ENCODE measurements at places on chromosomes 13 and 19.

DNA sequence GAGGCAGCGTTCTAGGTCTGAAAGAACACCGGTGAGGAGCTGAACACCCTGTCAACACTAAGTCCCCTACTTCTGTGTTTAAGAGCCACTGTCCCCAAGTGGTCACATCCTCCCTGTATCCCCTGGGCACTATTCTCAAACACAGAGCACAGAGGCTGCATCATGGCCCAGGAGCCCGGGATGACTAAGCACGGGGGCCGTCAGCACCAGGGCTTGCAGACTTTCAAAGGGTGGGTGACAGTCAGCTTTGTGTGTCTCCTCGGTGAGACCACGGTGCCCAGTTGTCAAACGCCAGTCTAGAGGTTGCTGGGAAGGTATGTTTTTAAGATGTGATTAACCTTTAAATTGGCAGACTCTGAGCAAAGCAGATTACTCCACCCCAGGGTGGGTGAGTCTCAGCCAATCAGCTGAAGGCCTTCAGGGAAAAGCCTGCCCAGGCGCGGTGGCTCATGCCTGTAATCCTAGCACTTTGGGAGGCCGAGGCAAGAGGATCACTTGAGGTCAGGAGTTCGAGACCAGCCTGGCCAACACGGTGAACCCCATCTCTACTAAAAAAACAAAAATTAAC is 8.0 kb downstream of the MAP2K2 start:
- DNase-seq = no peak

DNA sequence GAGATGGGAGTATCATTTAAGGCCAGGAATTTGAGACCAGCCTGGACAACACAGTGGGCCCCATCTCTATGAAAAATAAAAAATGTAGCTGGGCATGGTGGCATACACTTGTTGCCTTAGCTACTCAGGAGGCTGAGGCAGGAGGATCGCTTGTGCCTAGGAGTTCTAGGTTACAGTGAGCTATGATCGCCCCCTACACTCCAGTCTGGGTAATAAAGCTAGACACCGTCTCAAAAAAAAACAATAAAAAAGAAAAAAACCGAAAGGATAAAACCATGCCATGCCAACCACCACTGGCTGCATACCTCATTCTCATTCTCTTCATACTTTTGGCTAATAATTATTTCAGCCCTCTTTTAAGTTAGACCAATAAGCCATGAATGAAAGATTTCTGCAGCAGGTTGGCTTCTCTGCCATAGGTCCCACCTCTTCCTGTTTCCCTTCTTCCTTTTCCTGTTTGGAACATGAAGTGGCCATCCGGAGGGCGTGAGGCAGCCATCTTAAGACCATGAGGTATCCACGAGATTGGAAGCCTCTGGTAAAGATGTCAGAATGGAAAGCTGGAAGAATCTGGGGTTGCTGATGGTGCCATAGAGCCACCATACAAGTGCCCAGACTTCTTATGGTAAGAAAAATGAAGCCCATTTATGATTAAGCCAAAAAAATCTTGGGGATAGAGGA is 171.3 kb downstream of the CACNA1A start:
- no peak for DNase-seq

DNA sequence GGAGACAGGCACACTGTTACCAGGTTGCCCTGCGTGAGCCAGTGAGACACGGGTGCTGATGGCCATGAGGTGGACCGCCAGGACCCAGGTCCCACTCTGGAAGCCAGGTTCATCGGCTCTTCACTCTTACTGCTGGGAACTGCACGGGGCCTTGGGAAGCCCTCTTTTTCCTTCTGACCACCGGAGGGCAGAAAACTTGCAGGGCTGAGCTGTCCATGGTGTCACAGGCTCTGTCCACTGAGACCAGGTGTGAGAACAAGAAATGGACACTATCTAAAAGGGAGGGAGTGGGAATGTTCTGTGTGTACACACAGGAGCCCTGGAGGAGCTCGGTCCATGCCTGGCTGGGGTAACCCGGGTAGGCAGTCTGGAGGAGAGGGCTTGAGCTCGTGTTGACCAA is 93.4 kb downstream of the UQCRFS1 start:
- no peak for DNase-seq

- no peak for DNase-seq
Observed at GRCh38 chr13:23551213-23552008, 18.8 kb upstream of the TNFRSF19 start.

DNA sequence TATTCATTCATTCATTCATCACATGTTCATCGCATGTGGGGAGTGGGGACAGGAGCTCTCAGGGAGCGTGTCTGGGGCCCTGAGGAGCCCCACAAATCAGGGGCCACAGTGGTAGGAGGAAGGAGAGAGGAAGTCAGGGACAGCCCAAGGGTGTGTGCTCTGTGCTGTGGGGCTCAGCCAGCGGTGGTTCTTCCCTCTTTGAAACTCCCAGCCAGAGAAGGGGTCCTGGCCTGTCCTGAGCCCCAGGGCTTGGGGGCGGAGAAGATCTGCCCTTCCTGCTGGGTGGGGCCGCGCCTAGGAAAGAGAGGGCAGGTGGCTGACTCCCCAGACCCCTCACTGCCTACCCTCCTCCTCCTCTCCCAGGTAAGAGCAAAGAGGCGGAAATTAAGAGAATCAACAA is 14.6 kb downstream of the AP2A1 start:
- DNase-seq = no peak

DNA sequence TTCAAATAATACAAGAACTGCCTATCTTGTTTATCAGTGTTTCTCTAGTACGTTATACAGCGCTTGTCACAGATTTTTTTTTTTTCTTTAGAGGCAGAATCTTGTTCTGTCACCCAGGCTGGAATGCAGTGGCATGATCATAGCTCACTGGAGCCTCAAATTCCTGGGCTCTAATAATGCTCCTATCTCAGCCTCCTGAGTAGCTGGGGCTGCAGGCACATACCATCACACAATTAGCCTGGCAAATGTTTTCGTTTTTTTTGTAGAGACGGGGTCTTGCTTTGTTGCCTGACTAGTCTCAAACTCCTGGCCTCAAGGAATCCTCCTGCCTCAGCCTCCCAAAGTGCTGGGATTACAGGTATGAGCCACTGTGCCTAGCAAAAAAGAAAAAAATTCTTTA is 66.0 kb upstream of the FREM2 start:
- DNase-seq = no peak

DNA sequence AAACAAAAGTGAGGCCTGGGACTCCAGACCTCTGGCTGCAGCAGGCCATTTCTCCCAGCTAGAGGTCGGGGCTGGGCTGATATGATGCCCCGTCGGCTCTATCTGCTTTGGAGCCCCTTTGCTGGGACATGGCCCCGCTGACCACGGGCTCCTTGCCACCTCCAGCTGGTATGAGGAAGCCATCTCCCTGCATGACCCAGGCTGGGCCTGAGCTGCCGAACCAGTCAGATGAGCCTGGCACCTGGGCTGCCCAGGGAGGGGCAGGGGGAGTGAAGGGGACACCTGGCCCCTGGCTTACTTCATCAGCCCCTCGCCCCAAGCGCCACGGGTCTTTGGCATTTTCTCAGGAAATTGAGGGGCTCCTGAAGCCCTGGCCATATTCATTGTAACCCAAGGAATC is 7.8 kb downstream of the ZSWIM4 start:
- DNase-seq = no peak

DNA sequence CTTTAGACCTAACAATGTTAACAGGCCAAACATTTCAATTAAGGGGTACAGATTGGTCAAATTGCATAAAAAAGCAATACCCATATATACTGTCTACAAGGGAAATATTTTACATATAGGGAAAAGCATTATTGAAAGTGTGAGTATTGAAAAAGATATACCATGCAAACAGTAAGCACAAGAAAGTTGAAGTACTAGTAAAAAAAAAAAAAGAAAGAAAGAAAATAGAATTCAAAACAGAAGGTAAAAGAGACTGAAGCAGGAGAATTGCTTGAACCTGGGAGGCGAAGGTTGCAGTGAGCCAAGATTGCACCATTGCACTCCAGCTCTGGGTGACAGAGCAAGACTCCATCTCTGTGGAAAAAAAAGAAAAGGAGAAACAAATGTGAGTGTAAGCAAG is 5.3 kb upstream of the TEX101 start:
- no peak for DNase-seq

GRCh38 chr19:48361912-48362311 is 1.8 kb downstream of the TMEM143 start:
- no peak for DNase-seq

DNA sequence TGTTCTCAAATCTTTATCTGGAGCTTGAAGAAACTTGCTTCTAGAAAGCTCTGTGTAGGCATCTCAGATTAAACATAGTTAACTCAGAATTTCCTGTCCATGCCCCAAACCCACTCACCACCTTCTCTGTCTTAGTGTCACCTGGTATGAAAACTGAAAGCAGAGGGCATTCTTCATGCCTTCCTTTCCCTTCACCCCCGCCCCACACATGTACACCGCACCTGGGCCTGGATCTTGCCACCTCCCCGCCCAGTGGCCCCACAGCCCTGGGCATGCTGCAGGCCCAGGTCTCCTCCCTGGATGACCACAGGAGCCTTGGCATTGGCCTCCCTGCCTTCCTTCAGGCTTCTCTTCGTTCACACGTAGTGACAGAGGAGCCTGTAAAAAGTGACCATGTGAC is 15.8 kb downstream of the CFAP97D2 start:
- no peak for DNase-seq

DNA sequence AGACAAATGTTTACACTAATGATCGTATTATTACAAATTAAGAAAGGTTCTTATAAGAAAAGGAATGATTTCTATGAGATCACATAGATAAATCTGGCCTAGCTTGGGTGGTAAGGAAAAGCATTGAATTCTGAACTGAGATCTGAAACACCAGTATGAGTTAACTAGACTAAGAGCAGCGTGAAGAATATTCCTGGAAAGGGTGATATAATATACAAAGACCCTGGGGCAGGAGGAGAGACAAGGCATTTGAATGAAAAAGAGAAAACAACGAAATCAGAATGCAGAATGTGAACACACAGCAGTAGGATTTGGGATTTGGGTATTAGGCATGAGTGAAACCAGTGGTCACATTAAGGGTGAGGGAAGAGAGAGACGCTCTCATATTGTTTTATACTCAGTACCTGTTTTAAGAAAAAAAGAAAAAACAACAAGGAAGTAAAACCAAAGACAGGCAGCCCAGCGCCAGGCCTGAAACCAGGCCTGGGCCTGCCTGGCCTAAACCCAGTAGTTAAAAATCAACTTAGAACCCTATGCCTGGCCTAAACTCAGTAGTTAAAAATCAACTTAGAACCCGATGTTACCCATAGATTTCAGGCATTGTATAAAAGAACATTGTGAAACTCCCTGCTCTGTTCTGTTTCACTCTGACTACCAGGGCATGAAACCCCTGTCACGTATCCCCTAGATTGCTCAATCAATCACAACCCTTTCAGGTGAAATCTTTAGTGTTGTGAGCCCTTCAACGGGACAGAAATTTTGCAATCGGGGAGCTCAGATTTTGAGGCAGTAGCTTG is 287.1 kb downstream of the ITGBL1 start:
- DNase-seq = no peak

DNA sequence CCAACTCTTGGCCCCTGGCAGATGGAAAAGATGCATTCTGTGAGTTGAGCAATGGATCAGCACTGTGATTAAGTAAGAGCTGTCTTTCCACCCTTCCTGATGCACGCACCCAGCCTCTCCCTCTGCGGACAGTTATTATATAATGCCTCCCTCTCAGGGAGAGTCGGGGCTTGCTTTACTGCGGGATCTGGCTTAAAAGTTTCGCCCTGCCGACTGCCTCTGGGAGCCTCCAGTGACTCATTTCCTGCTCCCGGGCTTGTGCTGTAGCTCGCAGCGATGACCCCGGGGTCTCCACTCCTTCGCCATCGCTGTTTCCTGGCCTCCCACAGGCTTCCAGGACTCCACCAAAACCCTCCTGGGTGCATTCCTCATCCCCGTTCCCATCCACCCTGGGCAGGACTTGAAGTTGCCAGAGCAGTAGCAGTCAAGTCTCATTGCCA is 107.4 kb upstream of the SLC7A1 start:
- no peak for DNase-seq

DNA sequence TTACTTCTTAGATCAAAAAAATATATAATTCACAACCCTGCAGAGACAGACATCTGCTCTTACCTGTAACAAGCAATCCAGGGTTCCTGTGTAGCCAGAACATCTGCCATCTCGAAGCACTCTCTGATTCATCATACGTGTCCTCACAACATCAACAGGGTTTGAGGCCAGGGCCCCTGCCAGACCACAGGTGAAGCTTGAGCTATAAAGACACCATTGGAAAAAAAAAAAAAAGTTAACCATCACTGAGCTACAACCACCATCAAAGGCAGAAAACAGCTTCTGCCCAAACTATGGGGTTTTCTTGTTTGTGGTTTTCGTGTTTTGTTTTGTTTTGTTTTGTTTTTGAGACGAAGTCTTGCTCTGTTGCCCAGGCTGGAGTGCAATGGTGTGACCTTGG is 19.3 kb downstream of the SLC25A30 start:
- no peak for DNase-seq

- DNase-seq = peak; percentile 38
Observed at GRCh38 chr13:95128045-95128643, 173.1 kb downstream of the ABCC4 start.

- no peak for DNase-seq
Observed at GRCh38 chr19:3154957-3155736, 19.3 kb downstream of the GNA15 start.

DNA sequence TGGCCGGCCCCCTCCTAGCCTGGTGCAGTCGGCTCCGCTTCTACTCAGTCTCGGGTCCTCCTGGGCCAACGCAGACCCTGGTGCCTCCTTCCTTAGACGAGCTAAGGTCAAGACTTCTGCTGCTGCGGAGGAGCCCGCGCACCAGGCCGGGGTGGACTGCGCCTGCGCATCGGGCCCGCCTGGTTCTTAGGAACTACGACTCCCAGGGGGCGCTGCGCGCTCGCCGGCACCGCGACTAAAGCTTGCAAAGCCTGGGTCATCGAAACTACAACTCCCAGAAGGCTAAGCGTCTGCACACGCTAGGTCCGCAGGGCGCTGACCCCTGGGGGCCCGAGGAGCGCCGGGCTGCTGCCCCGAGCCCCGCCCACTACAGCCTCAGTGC is at the start of gene ZNF835:
ZNF835 (minus strand) TSS at position 145 of the 382 bp plus-strand sequence. CDS start 6,559 bp downstream, outside the sequence.
- no peak for DNase-seq

GRCh38 chr13:98965325-98965724 is 12.5 kb downstream of the DOCK9 start:
- no peak for DNase-seq

GRCh38 chr13:102680133-102680717 is 14.6 kb downstream of the METTL21C start:
- DNase-seq = no peak

- no peak for DNase-seq
Observed at GRCh38 chr19:41696402-41697197, 8.5 kb upstream of the CEACAM7 start.

GRCh38 chr13:32905864-32906180 is 110.4 kb upstream of the KL start:
- DNase-seq = no peak
